SK-N-SH (cell line): ENCODE measurements at places on chromosomes 4 and X.

GRCh38 chr4:189129044-189129694 is 811.5 kb upstream of the FRG1 start:
- DNase-seq = no peak

DNA sequence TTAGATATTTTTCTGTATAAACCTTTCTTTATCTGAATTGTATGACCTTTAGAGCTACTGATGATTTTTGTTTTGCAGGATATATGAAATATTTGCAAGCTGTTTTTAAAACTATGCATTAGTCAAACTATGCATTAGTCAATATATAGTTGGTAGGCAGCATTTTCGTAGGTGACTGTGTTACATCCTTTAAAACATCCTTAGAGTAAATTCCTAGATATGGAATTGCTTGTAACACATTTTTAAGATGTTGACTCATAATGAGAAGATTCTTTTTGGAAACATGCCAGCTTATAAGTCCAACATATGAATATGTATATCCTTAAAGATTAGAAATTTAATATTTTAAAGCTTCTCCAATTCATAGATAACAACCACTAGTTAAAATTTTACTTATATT is 1768.5 kb downstream of the PCDH7 start:
- DNase-seq = no peak

GRCh38 chr4:15771216-15772058 is 6.7 kb upstream of the CD38 start:
- no peak for DNase-seq

- no peak for DNase-seq
These were observed 82.5 kb upstream of the LCORL start for GRCh38 chr4:18103876-18104605.

DNA sequence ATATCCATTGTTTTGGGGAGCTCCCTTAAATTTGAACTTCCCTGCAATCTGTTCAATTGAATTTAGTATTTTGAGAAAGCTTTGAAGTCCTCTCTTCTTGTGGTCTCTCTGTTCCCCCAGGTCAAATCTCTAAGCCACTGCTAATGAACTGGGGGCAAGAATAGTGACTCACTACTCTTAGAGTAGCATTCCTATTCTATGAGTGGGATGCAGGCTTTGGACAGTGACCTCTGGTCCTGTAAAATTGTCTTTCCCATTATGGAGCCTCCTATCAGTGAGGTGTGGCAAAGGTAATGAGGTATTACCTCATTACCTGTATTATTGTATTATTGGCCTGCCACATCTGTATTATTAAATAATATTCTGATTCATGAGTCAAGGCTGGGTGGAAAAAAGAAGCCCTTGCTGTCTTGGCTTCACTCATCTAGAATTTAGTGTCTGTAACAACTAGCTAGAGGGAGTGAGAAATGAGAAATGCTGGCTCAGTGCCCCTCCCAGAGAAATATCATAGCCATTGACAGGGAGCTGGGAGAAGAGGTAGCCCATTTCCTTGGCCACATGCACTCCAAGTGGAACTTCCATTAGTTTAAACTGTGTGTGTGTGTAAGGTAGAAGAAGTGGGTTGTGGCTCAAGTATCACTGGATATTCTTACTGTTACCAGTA is 393.9 kb upstream of the CTSO start:
- no peak for DNase-seq
